Fibroblast of lung (primary cell): ENCODE measurements at places on chromosomes 1 and 21. TPM values are rescaled to one million over a fixed set of nuclear protein-coding genes. Genes with fewer than 3 reads are reported as not detected.

- DNase-seq = no peak
Observed at GRCh38 chr1:210364479-210364878, 35.8 kb downstream of the HHAT start.

Gene CA14
- total RNA-seq = not detected in 2 replicates

DNA sequence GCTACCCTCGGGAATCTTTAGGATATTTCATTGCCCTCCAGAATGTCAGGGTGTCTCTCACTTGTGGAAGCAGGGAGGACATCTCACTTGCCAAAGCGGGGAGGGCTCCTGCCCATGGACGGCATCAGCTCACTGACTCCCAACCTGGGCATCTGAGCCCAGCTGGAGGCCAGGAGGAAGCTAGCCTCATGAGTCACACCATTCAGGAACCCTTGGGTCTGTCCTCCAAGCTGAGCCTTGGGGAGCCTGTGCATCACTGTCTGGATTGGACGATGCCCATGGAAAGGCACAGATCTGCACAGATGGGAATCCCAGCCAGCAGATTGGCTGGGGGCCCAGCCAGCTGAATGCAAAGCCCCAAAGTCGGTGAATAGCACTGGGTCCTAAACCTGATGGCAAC, 25.2 kb downstream of the WNT3A start:
- DNase-seq = no peak

DNA sequence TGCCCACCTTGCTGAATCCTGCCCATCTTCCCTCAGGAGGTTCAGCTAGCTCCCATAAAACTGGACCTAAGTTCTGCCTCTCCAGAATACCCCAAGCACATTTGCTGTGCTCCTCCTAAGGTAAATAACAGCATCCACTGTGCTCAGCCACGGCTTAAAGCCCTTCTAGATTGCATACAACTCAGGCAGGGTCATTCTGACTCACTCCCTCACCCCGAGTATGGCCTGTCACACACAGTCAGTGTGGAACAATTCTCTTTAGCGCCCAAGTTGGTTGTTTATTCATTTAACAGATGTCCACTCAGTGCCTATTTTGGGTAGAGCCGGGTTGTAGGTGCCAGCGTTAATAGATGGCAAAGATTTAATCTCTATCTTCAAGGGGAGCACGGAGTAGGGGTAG, 147.5 kb upstream of the EDN2 start:
- peak; percentile 75 for DNase-seq

Gene SPOCD1
- total RNA-seq = 30.3 and 47.2 TPM in 2 replicates

DNA sequence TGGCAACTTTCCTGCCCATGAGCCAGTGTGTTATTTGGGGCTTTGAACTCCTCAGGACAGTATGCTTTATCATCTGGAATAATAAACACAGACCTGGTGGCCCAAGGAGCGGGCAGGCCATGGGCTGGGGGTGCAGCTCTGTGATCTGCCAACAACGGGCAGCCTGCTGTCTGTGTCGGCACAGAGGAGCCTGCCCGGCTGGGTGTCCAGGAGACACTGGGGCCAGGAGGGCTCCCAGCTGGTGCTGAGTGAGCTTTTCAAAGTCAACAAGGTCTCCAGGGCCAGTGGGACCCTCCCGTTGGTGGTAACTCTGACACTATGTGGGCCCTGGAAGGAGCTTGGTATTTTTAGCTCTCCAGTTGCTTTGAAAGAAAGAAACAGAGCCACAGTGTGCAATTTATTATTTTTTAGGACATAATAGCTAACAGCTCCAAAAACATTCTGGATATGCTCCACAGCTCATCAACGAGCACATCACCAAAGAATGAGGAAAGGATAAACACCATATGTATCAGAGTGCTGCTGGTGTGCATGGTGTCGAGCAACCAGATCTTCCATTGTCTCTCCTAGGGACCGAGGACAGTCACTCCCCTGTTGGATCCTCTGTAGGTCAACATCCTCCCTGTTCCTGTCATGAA, 488.7 kb upstream of the USP24 start:
- no peak for DNase-seq

DNA sequence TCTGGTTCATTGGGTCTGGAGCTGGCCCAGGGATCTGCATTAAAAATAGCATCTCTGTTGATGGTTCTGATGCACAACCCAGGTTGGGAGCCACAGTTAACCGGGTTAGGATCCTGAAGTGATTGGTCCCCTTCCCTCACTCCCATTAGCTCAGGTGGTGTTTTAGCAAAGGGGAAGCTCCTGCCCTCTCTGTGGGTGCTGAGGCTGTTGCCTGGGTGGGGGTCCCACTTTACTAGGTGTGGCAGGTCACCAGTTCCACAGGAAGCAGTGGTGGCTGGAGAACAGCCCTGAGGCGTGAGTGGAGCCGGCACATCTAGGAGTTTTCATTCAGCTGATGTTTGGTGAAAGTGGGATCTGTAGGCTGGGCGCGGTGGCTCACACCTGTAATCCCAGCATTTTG, 86.5 kb downstream of the MAN1C1 start:
- DNase-seq = no peak

- DNase-seq = peak; percentile 51
Observed at GRCh38 chr1:16172964-16173446, 17.1 kb upstream of the EPHA2 start.

DNA sequence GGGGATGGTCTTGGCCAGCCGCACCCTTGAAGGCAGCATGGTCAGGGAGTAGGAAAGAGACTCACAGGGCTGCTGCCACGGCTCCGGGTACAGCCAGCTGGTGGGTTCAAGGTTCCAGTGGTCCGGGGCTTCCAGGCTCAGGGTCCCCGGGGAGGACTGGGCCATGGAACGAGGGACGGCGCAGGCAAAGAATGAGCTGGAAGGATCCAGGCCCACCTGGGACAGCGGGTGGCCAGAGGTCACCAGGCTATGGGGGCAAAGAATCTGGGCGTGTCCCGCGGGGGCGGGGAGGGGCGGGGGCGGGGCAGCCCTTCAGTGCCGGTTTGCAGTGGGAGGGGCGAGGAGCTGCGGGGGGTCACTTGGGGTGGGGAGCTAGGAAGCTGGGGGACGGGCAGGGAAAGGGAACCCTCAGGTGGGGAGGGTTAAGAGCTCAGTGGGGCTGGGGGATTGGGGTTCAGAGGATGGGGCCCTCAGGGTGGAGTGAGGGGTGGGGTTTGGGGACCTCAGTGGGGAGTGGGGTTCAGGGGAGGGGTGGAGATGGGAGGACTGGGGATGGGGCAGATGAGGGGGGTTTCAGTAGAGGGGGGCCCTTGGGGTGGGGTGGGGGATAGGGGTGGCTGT, at the start of gene DNMT3L:
TSS of gene DNMT3L (minus strand) at position 223 of the 621 bp plus-strand sequence. CDS start 638 bp downstream, outside the sequence.
- no peak for DNase-seq

Gene KAZN
- total RNA-seq = 4.6 and 5.0 TPM in 2 replicates

GRCh38 chr1:157658571-157658970, 42.0 kb downstream of the FCRL3 start:
- no peak for DNase-seq

Gene OPTC
- total RNA-seq = not detected in 2 replicates

Gene OR2M3
- under 0.01 TPM in 1 of 2 replicates, not detected in the other for total RNA-seq

DNA sequence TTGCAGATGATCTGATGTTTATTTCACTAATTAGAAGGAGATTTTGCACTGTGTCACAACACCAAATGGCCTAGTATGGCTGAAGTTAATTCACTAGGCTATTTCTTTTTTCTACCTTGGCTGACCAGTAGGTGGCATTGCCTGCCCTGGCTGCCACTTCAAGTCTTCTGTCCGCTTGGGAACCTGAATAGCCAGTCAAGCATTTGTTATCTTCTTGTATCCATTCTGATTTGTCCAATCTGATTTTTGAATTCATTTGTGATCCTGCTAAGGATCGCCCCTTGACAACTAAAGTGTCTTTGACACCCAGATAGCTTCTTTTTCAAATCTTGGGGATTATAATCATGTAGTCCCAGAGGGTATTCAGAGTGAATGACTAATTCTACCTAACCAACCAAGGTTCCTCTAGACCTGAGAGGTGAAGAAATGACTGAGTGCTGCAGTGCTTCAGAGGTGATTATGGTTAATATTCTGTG, 99.4 kb downstream of the GIPC2 start:
- peak; percentile 73 for DNase-seq

Gene CD1B
- not detected in 2 replicates for total RNA-seq
